ENCODE measurements at places on chromosomes 13 and 19.

DNA sequence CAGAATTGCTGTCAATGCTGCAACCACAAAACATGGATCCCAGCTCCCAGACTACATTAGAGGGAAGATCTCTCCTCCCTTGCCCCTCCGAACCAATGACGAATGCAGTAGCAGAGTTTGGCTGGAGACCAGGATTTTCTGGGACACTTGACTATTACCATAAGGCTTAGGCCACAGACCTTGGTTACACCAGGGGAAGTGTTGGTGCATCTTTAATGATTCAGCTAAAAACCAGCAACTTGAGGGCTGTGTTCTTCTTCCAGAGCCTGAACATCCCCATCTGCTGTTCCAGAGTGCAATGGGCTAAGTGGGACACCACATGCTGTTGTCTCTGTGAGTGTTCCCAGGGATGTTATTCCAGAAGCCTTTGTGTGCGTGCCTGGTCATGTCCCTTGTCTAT, 528.2 kb downstream of the LMO7 start:
- no peak for DNase-seq

DNA sequence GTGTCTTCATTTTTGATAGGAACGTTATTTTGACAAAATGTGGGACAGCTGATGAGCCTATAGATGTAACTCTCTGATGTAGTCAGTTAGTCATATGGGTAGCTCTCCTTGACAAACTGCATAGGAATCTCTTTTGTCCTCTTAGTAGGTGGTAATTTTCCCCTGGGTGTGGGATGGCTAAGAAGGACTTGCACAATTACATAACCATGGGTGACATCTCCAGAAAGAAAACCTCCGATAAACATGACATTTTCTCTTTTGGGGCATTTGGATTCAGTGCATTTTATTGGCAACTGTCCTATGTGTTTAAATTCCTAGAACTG, 41.8 kb downstream of the IGFL3 start:
- no peak for DNase-seq

DNA sequence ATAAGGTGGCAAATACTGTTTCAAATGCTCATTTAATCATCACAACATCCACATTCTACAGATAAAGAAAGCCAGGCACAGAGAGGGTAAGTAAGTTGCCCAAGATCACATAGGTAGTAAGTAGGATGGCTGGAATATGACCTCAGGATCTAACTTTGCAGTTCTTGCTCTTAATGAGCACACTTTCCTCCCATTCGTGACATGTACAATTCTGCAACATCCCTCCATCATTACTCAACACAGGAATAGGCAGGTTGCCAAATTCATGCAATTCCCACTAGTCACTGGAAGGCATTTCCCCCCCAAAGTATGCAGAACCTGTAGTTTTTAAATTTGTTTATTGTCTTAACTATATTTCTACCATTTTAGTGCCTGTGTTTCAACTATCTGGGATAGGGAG, 109.2 kb downstream of the OLFM4 start:
- no peak for DNase-seq

GRCh38 chr19:13033819-13034611, 38.7 kb downstream of the NFIX start:
- DNase-seq = peak; percentile 44

DNA sequence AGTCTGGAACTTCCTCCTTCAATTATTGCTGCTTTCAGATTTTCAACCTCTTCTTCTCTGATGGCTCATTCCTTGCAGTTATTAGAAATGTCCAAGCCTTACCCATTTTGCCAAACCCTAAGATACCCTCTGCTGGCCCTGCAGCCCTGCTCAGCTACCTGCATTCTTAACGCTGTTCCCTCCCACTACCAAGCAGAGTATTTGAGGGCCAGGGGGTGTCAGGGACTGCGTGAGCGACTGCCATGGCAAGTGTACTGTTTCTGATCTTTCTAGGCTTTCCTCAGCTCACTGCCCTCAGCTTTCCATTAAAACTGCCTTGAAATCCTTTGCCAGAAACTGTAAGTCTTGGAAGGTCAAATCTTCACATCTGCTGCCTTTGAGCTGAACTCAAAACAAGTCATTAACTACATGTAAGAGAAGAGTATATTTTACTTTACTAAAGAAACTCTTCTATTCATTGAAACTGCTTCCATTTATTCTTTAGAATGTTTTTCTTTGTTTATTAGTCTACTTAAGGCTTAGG, 41.0 kb downstream of the HS6ST3 start:
- no peak for DNase-seq

- DNase-seq = no peak
These were observed 81.9 kb downstream of the RAB20 start for GRCh38 chr13:110479648-110480047.

DNA sequence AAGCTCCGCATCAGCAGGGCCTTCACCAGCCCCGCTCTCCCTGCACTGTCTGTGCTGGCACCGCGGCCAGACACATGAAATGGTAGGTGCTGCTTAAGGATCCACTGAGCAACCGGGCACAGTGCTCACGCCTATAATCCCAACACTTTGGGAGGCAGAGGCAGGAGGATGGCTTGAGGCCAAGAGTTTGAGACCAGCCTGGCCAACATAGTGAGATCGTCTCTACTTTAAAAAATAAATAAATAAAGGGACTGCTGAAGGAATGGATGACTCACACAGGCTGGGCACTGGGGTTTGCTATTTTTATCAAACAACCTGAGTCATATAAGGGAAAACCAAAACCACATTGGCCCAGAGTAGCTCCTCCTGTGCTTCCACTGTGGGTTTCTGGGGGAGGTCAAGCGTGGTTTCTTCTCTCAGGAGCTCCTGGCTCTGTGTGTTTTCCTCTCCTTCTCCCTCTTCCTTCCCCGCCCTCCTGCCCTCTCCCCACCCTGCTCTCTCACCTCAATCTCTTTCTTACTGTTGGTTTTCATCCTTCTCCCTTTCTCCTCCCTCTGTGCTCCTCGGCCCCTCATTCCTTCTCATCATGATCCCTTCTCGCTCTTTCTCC, 21.3 kb downstream of the VRK3 start:
- DNase-seq = peak; percentile 31

DNA sequence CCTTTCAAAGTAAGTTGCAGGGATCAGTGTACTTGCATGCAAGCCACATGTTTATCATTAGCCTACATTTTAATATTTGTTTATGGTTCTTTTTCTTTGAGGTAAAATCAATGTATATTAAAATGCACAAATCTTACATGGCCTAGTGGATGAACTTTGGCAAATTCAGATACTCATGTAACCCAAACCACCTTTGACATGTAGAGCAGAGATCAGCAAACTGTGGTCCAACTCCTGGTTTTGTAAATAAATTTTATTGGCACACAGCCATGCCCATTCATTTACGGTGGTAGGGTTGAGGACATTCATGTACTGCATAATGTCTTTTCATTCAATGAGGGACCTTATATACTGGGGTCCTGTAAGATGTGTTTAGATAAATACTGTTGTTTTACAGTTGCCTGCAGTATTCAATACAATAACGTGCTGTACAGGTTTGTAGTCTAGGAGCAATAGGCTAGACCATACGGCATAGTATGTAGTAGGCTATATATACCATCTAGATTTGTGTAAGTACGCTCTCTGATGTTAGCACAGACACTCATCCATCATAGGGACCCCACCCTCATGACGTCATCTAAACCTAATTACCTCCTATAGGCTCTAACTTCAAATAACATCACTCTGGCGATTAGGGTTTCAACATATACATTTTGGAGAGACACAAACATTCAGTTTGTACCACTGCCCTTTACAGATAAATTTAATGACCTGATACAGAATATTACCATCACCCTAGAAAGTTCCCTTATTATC, 5.7 kb downstream of the NDFIP2 start:
- DNase-seq = no peak

GRCh38 chr13:101417043-101417406, 717 bp upstream of the NALCN start:
- no peak for DNase-seq

DNA sequence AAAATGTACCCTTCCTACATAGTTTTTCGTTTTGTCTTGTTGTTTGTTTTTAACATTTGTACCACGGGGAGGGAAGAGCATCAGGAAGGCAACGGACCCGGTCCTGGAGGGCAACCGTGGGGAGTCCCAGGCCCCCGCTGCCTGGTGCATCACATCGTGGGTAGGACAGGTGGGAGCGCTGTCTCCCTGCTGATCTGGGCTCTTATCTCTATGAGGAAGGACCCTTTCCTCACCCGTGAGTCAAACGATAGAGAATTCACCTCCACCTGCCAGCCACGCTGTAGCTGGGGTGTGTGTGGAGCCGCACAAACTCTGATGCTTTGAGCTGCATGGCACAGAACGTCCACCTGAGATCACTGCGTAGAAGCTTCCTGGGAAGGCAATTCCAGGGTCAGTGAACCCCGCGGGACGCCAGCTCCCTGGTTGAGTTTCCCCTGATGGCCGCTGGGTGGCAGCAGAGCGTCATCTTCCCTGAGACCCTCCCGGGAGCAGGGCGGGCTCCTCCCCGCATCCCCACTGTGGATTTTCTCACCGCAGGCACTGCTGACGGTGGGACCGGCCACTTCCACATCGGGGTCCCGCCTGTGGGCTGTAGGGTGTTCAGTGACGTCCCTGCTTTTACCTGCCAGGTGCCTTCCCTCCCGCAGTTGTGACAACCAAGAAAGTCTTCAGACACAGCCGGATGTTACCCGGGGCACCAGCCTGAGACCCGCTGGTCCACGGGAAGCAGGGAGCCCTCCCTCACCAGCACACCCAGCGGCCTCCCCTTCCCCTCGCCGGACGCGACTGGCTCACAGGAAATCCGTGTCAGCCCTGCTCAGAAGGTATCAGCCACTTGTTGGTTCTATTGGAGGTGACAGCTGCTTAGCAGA, 54.7 kb downstream of the ZNF787 start:
- DNase-seq = peak; percentile 67

DNA sequence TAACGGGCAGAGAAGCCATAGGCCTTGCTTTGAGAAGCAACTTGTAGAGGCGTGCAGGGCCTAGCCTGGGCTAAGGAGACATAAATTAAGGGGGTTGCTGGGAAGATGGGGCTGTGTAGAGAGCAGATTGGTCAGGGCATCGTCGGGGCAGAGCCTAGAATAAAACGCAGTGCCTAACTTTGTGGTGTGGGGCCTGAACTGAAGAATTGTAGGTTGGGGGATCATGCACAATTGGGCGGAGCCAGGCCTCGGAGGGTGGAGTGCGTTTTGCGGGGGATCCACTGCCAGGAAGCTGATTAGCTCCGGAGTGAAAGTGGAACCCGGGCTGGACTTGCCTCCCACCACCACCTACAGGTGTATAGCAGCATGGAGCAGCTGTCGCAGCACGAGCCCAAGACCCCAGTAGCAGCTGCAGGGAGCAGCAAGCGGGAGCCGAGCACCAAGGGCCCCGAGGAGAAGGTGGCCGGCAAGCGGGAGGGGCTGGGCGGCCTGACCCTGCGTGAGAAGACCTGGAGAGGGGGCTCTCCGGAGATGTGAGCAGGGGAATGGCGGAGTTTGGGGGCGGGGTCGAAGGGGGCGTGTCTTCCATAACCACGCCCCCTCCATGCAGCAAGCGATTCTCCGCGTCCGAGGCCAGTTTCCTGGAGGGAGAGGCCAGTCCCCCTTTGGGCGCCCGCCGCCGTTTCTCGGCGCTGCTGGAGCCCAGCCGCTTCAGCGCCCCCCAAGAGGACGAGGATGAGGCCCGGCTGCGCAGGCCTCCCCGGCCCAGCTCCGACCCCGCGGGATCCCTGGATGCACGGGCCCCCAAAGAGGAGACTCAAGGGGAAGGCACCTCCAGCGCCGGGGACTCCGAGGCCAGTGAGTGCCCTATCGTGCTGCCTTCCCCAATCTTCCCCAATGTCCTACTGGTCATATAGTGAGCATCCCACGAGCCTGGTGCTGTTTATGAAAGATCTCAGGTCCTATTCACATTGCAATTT, 13.8 kb downstream of the DNASE2 start:
- peak; percentile 54 for DNase-seq

DNA sequence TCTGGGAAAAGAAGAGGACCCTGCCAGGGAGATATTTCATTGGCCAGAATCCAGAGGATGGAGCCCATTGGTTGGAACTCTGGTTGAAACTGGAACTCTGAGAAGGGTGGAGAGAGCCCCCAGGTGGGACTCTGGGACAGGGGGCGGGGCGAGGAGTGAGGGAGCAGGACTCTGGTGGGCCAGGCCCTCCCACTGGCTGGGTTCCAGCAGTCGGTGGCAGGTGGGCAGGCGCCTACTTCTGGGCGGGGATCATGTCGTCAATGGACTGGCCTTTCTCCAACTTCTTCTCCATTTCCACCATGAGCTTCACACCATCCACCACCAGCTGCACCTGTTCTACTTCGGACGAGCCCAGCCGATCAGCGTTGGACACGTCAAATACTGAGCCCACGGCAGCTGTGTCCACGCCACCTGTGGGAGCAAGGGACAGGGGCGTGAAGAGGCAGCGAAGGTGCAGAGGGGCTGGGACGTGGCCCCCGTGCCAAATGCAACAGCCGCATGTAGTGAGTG, 16.1 kb downstream of the CKM start:
- DNase-seq = no peak

DNA sequence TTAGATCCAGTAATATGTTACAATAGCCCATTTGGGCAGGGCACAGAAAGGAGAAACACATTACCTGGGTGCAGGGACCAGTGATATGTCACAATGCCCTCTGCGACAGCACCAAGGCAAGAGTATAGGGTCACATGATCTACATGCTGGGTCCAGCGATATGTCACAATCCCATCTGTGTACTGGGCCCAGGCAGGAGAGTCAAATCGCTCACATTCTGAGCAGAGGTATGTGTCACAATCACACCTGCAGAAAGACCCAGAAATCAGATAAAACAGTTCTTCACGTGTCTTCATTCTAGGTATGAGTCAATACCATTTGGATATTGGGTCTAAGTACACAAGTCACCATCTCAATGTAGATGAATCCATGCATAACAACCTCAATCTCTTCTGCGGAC, 7.1 kb upstream of the ZNF43 start:
- no peak for DNase-seq

DNA sequence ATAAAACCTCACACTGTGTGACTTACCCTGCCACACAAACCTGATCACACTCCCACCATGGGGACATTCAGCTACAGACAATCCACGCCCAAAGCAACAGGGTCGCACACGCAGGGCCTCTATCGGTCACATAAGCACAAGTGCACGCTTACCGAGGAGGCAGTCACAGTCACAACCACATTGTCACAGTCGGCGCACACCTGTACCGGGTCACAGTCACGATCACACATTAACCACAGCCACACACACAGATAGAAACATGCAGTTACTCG, 579 bp downstream of the ZNF566 start:
- DNase-seq = peak; percentile 53

DNA sequence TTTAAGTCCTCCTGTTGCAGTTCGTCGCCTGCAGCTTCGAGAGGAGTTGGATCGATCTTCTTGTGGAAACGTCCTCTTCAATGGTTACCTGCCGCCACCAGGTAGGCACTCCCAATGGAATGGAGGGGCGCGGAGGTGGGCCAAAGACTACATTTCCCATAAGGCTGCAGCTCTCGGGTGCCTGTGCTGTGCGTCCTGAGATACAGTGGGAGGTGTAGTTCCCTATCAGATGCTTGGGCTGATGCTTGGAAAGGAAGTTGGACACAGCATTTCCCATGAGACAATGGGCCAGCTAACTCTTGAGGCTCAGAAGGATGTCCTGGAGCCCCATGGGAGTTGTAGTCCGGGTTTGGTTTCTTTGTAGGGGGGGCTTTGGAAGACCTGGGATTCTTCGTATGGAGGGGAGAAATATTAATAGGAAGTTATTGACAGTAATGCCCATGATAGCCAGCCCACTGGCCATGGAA, 1.8 kb downstream of the SHKBP1 start:
- DNase-seq = no peak

- DNase-seq = no peak
These were observed 65.8 kb downstream of the GPC6 start for GRCh38 chr13:93292366-93292765.
